ENCODE measurements at places on chromosomes 6 and 20.

- DNase-seq: no peak
Measured at GRCh38 chr6:45115696-45116095, 212.4 kb upstream of the RUNX2 start.

DNA sequence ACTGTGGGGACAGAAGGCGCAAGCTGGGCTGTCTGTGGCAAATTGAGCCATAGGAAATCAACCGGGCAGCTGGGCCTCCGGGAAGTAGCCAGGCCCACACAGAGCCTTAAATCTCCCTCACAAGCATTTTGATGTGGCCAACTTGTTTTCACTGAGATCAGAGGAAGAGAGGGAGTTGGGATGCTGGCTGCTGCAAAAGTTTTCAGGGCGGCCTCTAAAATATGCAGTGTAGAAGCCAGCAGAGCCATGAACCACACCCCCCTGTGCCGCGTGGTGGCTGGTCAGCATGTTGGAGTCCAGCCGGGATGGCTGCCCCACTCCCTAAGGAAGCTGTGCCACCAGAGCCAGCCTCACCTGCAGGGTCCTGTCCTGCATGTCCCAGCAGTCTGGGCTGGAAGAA is 167.4 kb downstream of the CDC5L start:
- DNase-seq: no peak

DNA sequence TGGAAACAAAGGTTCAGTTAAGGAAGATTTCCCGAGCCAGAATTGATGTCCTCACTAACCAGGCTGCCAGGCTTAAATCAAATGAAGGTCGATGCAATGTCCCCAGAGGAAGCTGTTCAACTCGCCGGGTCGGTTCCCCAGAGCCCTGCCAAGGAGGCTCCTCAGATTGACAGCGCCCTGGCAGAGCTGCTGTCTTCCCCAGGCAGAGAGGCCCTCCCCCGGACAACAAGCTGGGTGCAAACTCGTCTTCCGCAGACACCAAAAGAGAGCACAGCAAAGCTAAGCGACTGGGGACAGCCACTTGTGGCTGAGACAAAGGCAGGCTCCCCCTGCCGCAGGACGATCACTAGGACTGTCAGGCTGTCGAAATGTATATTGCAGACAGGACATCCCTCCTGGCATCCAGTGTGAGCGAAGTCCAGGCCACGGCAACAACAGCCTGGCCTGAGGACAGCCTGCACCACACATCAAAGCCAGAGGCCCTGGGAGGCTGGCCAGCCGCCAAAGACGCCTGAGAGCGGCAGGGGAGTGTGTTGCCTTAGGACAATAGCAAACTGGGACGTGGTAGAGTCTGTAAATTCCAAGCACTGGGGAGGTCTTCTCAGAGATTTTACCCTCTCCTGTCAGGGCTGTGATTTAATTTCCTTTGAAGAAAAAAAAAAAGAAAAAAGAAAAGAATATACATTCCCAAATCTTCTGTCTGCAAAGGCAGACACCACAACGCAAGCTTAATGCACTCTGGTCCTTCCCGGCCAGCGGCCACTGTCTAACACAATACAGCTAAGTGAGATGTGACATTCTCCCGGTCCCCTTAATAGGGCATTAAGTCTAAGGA is 99.1 kb downstream of the HIVEP2 start:
- peak; percentile 39 for DNase-seq

DNA sequence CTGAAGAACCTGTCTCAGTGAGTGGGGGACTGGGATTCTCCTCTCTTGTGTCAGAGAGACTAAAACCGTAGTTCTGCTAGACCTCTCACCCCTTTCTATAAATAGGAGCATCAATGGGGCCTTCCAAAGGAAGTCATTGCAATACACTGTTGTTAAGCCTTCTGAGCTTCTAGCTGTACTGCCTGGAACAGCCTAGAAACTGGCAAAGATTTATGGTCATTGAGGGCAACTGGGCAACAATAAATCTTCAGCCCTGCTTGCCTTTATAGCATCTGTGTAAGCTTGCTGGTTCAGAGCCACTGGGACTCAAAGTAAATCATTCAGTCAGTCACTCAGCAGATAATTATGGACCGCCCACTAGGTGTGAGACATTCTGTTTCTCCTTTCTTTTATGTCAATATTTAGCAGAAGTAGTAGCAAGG is 53.2 kb downstream of the PPP1R14C start:
- no peak for DNase-seq

GRCh38 chr6:55473722-55474121 is 105.3 kb downstream of the HMGCLL1 start:
- no peak for DNase-seq

- no peak for DNase-seq
Measured at GRCh38 chr20:44651684-44652423, at the start of gene ADA. ADA (minus strand) TSS chr20:44651699; CDS start chr20:44651607, 92 bp downstream.

GRCh38 chr6:70717038-70717801 is 49.5 kb downstream of the SMAP1 start:
- no peak for DNase-seq

Measured in amniotic stem cell (primary cell).